T-helper 2 cell (primary cell): ENCODE measurements at places on chromosomes 3 and 15.

DNA sequence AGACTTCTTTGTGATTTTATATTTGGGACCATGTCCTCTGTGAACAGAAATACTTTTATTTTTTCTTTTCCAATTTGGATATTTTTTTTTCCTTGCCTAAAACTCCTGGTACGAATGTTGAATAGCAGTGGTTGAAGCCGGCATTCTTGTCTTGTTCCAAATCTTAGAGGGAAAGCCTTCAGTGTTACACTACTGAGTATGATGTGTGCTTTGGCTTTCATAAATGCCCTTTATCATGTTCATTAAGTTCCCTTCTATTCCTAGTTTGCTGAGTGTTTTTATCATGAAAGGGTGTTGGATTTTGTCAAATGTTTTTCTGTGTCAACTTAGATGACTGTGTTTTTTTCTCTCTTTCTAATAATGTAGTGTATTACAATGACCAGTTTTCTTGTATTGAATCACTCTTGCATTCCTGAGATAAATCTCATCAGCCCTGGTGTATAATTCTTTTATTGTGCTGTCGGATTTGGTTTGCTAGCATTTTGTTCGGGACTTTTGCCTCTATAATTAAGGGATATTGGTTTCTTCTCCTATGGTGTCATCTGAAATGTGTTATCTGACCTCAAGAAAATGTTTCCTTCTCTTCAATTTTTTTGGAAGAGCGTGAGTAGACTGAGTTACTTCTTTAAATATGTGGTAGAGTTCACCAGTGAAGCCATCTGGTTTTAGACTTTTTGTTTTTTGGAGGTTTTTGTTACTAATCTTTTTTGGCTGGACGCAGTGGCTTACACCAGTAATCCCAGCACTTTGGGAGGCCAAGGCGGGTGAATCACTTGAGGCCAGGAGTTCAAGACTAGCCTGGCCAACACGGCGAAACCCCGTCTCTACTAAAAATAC is 33.3 kb downstream of the MAP1A start:
- no peak for DNase-seq

DNA sequence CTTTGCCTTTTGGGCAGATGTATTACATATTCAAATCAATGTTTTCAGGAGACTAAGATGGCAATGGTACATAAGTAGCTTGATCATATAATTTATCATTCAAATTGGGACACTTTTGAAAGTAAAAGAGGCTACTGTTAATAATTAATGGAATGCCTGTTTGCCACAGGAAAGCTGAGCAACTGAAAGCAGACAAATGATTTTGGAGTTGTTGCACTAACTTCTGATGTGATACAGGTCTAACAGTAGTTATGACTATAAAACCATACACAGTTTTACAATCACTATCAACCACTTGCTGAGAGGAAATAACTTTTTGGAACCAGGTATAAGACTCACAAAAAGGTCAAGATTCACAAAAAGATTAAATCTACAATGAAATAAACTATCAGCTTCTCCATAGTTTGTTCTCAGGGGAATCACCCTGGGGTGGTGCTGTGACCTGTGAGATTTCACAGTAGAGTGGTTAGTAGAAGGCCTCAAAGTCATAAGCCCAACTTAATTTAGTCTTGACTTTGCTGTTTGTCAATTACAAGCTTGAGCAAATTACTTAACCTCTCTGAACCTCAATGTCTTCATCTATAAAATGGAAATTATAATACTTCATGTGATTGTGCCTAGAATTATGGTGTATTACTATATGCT is 42.7 kb downstream of the HHLA2 start:
- DNase-seq = no peak

DNA sequence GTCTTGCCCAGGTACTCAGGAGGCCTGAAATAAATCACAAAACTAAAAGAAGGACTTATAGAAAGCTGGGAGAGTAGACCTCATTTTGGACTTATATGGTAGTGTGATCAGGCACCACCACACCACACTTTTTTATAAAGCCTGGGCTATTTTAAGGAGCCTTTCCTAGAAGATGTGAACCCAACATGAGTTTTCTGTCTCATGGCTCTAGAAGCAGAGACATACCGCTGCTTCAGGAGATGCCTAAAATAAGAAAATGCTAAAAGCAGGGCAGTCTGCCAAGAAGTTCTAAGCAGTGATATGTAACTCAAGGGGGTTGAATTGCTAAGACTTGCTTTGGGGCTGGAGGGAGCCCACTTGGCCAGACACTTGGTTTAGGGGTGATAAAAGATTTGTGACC is 49.6 kb downstream of the SUMF1 start:
- DNase-seq = no peak

DNA sequence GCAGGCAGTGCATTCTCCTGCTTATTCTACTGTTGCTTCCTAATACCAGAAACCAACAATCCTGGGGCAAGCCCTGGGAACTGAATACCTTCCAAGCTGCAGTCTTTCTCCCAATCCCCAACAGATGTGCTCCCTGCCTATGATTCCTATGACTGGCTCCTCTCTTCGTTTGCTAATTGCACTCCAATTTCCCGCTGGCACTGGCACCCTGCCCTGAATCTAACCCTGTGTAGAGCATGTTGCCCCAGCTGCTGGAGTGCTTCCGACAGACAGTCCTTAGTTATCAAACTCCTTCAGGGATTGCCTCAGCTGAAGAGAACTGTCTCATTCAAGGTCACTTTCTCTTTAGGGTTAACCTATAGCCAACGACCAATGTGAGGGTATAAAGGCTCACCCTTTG is 214.1 kb downstream of the NECTIN3 start:
- DNase-seq = no peak

- no peak for DNase-seq
Measured at GRCh38 chr3:73498764-73499622, 125.7 kb downstream of the PDZRN3 start.

DNA sequence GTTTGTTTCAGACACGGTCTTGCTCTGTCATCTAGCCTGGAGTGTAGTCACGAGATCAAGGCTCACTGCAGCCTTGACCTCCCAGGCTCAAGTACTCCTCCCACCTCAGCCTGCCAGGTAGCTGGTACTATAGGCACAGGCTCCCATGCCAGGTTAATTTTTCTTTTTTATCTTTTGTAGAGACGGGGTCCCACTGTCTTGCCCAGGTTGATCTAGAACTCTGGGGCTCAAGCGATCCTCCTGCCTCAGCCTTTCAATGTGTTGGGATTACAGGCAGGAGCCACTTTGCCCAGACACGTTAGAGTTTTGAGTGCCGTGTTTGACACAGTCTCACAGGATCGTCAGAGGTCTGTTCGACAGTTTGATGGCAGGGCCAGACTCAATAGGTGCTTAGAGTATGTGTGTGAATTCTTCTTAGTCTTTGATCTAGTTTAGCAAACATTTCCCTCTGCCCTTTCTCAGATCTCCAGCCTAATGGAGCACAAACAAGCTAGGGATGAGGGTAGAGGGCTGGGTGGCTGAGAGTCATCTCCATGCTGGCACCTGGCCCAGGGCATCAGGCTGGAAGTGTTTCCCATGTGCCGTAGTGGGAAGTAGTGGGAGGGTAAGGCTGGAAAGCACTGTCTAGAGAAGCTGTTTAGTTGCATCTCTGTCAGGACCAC is 66.1 kb upstream of the DLG1 start:
- no peak for DNase-seq

- no peak for DNase-seq
Measured at GRCh38 chr15:93477188-93477587, 388.2 kb upstream of the RGMA start.
